ENCODE measurements at places on chromosomes 13 and 19. TPM values are rescaled to one million over a fixed set of nuclear protein-coding genes. Genes with fewer than 3 reads are reported as not detected.

IL4I1 gene
- total RNA-seq, result 1.6 TPM

ZNF98 gene
- total RNA-seq, result not detected

MAMSTR gene
- 6.5 TPM for total RNA-seq

- no peak for DNase-seq
These were observed 3.6 kb downstream of the ACTN4 start for GRCh38 chr19:38650911-38651584.

GRCh38 chr19:42683917-42684513, 56.3 kb downstream of the PSG3 start:
- DNase-seq, result no peak

DNA sequence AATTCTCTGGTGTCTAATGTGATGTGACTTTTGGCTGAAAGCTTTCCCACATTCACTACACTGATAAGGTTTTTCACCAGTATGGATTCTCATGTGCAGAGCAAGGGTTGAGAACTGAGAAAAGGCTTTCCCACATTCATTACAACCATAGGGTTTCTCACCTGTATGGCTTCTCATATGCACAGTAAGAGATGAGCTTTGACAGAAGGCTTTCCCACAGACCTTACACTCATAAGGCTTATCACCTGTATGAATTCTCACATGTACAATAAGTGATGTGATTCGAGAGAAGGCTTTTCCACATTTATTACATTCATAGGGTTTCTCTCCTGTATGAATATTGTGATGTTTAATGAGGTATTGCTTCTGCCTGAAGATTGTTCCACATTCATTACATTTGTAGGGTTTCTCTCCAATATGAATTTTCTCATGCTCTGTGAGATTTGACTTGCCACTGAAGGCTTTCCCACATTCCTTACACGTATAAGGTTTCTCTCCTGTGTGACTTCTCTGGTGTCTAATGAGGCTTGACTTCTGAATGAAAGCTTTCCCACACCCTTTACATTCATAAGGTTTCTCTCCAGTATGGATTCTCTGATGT, 14.0 kb downstream of the ZNF260 start:
- DNase-seq, result no peak

DNA sequence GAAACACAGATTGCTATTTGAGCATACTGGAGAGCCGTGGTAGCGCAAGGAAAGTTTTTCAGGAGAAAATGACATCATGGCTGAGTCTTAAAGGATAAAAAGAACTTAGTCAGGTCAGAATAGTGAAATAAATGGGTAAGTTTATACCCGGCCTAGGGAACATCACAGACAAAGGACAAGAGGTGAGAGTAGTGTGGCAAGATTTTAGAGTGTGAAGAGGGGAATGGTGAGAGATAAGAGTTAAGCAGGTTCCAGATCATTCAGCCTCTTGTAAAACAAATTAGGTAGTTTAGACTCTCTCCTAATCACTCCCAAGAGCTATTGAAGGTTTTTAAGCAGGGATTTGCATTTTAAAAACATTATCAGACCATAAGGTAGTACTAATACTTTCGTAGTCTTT, 116.0 kb upstream of the MAB21L1 start:
- DNase-seq, result no peak

All from mesothelial cell of epicardium (in vitro differentiated cells).